ENCODE measurements at places on chromosomes 7 and 10.

DNA sequence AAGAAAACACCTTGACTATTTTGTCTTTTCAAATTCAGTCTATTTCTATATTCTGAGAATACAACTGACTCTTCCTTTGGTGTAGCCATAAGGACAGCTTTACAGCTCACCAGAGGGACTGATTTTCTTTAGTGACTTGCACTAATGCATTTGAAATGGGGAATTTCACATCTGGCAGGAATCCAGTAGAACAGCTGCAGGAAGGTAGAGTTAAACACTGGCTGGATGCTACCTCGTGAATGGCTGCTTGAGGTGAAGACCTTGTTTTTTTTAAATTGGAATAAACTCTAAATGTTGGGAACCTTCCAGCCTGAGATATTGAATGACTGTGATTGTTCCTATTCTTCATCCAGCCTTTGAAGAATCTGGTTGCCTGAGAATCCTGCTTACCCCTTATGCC is 139.5 kb upstream of the STK17A start:
- no peak for DNase-seq

- peak; percentile 86 for DNase-seq
Measured at GRCh38 chr10:101782811-101783735, at the start of gene NPM3. Gene NPM3, minus strand, starts transcription at chr10:101783446. Its CDS starts 56 bp downstream, at chr10:101783390.

DNA sequence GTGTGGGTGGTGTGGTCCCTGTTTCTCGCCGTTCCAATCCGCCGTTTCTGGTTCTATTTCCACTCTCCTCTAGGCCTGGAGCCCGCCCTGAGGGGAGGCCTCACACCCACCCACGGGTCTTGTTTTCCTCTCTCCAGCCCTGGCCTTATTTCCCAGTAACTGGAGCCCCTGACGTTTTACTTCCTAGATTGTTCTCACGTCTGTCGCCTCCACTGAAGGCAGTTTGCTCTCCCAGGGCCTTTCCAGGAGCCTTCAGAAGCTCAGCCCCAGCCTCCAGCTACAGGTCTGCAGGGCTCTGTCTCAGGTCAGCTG is 30.6 kb downstream of the CFAP46 start:
- DNase-seq = no peak

DNA sequence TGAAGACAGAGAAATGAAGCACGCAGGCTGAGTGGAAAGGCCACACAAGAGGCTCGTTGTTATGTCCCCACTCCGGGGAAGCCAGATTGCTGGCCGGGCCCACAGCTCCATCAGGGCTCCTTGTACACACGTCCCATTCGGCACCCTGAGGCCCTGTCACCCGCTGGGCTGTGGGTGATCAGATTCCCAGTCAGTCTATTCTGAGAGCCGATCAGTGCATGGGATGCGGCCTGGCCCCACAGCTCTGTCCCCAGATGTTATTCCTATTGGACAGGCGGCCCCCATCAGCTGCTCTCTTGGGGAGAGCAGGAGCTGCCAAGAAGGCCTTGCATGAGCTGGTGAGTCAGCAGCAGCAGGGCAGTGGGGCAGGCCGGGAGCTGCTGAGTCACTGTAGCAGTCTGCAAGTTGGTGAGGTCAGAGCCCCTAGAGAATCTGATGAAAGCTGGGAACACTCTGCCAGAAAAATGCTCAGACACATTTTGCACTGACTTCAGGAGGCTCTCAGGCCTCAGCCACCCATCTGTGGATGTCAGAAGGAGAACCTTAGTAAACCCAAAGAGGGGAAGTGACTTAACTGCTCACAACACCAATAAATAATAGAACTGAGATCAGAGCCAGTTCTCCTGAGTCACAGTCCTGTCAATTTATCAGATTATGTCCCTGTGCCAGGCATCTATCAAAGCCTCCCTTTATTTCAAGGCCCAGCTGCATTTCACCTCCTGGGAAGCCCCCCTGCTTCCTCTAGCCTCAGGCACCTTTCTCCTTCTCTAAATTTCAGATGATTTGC is 9.4 kb upstream of the PSAP start:
- no peak for DNase-seq

GRCh38 chr7:14834456-14834855 is 68.1 kb downstream of the DGKB start:
- DNase-seq = no peak

DNA sequence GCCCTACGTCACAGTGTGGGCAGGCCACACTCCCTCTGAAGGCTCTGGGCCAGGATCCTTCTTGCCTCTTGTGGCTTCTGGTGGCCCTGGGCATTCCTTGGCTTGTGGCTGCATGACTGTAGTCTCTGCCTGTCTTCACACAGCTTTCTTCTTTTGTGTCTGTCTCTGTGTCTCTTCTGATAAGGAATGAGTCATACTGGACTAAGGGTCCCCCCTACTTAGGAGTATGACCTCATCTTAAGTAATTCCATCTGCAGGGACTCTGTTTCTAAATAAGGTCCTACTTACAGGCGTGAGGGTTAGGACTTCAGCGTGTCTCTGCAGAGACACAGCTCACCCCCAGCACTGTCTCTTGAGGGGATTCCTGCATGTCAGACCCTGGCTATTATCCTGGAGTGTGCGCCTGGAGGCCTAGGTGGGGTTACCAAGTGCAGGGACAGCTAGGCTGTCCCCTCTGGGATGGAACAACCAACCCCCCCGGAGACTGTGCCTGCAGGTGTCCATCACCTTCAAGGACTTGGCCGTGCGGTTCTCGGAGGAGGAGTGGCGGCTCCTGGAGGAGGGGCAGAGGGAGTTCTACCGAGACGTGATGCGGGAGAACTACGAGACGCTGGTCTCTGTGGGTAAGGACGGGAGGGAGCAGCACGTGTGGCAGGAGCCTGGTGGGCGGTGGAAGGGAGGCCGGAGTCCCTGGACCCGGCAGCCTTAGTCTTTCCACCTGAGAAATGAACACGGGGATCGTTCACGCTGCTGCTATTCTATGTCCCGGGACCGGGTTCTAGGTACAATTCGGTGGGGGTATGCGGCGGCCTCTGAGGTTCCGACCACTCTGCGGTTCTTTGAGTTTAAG is 54.1 kb downstream of the ZNF467 start:
- DNase-seq = no peak

GRCh38 chr7:106444068-106444655 is 159.4 kb upstream of the NAMPT start:
- no peak for DNase-seq

DNA sequence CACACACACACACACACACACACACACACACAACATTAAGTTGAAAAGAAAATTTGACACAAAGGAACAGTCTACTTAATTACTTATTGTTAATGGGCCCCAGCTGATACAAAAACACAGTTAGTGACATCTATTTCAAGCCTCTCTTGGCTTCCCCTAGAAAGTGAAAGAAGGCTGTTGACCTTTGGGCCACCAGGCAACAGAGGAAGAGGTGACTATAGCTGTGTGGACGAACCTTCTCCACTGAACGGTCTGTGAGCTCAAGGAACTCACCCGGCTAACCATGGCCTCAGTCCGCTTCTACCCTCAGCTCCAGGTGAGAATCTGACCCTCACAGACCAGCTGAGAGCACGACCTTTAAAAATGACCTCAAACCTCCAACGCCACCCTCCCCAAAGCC is 32.9 kb upstream of the CALN1 start:
- DNase-seq = no peak

DNA sequence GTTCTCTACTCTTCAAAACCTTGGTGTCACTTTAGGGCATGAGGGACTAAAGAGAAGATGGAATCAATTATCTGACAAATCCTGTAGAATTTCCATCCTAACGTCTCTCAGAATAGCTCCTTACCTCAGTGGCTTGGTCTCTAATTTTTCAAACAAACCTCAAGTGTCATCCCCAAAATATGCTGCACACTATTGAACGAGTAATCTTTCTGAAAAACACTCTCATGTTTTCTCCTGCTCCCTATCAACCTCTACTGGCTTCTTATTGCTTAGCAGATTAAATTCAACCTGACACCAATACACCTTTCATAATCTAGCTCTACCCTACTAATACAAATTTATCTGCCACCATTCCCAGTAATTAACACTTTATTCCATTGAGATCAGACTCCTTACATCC is 8.5 kb downstream of the CNOT4 start:
- no peak for DNase-seq

- no peak for DNase-seq
Measured at GRCh38 chr7:134351424-134351823, 34.7 kb upstream of the SLC35B4 start.

DNA sequence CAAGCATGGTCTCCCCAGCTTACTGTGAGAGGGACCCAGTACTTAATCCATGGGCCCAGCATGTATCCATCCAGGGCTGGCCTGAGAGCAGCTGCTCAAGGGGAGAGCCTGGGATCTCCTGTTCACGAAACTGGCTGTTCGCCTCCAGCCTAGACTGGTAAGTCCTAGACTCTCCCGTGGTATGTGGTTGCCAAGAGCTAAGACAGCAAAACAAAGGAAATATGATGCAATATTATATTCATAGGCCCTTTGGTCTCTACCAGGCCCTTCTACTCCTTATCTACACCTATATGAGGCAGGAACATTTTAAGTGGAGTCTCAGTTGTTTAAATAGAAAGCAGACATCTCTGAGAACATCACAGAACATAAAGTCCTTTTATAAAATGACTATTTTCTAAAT is 28.9 kb upstream of the STK17A start:
- no peak for DNase-seq

DNA sequence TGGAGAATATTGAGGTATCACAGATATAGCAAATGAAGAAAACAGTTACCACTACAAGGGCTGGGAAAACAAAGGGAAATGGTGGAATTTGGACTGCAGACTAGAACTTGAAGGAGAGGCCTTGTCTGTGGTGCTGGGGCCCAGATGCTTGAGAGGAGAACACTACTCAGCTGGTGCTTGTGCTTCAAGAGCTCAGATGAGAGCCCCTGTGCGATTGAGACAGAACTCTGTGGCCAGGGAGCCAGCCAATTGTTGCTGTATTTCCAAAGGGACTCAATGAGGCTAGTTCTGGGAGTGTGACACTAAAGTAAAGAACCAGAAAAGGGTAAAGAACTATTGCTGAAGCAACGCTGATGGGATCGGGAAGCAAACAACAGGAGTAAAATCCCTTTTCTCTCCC is 406.5 kb upstream of the SEMA3D start:
- no peak for DNase-seq

DNA sequence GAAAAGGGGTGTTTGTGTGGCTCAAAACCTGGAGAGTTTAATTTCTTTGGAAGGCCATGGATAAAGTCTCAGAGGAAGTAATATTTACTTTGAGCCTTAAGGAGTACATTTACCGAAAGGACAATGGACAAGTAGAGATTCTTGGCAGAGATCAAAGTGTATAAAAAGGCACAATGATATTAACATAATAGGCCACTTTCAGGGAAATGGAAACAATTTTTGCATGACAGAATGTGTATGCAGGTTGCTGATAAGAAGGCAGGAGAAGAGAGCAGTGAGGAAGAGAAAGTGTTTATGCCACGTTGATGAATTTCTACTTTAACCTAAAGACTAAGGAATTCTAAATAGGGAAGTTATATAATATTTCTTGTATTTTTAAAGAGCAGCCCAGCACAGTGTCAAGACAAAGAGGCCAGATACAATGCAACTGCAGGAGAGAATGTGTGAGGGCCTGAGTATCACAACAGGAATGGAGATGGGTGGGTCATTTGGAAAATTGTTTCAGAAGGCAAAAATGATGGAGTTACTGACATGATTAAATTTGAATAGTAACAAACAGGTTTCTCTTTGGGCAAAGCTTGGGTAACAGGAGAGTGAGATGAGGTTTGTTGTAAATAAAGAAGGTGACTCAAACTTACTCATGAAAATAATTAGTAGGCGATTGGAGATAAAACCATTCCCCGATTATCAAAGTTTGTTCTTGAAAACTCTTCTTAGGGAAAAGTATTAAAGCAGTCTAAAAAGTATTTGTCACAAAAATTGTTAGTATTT is 84.1 kb downstream of the THSD7A start:
- no peak for DNase-seq

DNA sequence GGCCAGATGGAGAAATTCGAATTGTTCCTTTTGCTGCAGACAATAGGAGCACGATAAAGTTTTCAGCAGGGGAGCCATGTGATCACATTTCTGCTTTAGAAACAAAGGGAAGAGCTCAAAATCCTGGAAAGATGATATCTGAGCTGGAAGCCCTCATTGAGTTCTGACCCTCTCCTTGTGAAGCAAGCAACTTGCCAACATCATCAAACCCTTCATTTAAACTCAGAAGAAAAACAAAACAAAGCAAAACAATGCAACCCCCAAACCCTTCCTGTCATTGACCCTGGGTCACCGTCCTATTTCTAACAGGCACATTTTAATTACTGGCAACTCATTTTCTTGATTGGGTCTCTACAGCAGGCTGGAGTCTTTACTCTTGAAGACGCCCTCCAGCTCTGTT is 198.3 kb upstream of the ZNF32 start:
- no peak for DNase-seq

- no peak for DNase-seq
Measured at GRCh38 chr10:88916986-88917385, 35.6 kb downstream of the ACTA2 start.

DNA sequence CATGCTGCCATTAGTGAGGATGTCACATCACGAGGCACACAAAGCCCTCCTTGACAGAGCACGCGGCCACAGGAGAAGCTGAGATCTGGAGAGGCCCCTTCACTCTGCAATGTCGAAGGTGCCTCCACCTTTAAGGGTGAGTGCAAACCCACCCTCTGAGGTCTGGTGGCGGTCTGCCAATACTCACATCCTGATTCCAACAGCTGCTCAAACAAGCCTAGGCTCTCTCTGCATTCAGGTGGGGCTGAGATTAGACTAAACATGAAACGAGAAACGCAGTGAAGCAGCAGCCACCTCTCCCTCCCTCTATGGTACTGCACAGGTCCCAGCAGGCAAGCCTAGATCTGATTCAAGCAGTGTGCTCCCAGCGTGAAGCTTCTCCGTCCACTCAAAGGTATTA is 151.8 kb downstream of the TCERG1L start:
- no peak for DNase-seq

DNA sequence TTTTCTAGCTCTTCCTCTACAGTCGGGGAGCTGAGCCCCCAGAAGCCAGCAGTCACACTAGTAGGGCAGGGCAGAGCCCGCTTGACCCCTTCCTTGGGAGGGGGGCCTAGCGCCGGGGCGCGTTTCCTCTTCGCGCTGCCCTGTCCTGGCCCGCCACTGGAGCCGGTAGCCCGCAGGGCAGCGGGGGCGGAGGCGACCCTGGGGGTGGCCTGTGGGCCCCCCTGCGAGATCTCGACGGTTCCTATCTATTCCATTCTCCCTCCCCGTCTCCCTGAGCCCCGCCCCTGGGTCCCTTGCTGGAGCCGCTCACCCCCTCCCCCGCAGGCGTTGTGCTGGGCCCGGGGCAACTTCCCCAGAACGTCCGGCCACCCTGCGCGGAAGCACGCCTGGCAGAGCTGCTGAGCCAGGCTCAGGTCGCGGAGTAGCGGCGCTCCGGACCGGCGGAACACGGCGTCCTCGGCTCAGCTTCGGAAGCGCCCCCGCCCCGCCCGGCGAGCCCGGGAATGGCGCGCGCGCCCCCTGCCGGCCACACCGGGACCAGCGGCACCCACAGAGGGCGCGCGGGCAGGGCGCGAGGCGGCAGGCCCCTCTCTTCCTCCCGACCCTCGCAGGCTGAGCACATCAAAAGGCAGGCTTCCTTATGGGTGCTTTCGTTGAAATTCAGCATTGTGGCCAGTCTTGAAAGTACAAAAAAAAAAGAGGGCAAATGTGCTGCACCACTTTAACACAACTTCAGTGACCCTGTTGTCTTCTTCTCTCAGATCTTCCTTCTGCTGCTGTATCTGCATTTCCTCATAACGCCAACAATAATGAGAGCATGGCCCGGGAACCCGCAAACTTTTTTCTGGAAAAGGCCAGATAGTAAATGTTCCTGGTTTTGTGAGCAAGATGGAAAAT is 327.6 kb downstream of the TNS3 start:
- peak; percentile 89 for DNase-seq

GRCh38 chr7:118502235-118502634 is 277.7 kb downstream of the ANKRD7 start:
- DNase-seq = no peak

Measured in germinal center (tissue), 1 donor.